Activated naive CD4-positive, alpha-beta T cell (primary cell): ENCODE measurements at places on chromosomes 2 and 18.

GRCh38 chr2:24409700-24410556, 49.6 kb upstream of the ITSN2 start:
- no peak for DNase-seq

DNA sequence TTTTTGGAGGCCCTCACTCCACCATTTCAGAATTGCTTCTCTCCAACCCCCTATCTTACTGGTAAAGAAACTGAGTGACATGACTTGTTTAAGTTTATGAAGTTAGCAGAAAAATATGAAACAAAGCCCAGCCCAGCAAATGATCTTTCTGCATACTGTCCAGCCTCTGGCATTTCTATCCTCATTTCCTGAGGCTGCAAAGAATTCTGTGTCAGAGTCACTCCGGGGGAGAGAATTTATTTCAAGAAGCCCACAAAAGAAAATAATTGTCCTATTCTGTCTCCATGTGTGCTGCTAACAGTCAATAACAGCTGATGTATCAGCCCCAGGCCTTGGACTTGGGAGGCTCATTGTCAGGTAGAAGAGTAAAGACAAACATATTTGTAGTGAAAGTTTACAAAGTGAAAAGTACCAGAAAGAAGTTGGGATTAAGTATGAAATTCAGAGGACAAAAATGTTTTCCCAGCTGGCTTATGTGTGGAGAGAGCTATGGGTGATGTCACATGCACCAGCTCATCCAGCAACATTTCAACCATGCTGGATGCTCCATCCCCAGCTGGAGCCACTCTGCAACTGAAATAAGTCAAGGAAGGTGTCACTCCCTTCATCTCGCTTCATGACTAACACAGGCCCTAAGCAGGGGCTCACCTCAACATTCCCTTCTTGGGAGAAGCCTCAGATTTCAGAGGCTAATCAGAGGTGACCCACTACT, 42.3 kb downstream of the TRABD2A start:
- DNase-seq = no peak

DNA sequence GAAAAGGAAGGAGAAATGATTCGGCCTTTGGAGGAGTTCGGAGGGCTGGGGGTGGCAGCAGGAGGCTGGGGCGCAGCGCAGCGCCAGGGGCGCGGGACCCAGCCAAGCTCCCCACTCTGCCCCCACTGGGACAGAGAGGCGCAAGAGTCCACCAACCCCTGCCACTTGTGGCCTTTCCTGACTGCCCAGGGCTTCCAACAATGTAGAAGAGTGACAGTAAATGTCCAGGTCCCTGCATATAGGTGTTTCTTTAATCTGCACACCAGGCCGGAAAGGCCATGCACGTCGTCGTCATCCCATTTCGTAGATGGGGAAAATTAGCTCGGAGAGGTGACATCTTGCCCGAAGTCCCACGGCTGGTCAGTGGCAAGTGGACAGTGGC, 96.6 kb downstream of the INHBB start:
- DNase-seq = no peak

DNA sequence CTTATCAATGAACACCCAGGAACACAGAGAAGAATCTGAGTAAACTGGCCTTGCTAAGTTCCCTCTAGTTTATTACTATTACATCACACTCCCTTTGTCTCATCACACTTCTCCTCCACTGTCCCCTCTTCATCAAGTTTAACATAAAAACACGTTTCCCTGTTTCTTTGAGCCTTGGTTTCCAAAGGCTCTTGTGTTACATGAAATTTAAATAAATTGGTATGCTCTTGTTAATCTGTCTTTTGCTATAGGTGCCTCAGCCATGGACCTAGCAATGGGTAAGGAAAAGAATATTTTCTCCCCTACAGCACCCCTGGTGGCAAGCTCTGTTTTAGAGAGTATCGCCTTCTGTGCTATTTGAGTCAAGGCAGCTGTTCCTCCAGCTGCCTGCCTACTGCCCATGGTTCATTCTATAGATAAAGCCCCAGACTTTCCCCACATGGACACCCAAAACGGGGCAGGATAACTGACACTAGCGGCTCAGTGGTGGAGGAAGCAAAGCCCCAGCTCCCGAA, 31.8 kb downstream of the TGIF1 start:
- DNase-seq = no peak

DNA sequence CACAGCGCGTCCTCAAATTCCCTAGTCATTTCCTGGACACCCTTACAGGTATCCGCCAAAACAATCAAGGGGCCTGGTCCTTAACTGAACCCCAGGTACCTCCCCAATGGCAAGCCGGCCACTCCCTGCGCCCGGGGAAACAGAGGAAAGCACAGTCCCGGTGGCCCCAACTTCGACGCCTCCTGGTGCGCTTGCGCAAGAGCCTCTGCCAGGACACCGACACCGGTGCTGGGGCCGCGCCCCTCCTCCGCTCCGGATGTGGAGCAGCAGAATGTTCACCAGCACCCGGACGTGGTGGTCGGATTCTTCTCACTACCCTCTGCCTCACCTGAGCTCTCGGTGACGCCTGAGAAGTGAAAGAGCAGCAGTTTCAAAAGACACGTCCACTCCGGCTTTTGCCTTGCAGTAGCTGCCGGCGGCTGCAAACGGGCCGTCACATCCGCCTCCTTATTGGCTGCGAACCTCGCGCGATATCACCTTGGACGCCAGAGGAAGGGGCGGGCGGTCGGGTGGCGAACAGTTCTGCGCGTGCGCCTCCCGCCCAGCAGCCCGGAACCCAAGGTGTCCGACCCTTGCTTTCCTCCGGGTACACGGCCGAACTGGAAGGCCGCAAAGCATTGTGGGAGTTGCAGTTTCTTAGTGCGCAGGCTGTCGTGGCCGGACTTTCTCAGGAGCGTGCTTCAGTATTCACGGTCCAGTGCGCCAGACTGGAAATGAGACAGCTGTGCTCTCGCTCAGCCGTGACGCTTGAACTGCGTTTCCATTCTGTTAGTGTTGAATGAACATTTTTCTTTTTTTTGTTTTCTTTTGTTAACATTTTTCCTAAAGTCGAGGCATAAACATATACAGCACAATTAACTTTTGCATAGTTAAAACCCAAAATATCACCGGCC, at the start of gene TXNDC9:
Gene TXNDC9 (minus strand): TSS at position 423 of the 893 bp plus-strand sequence. CDS start 3,123 bp downstream, outside the sequence.
- DNase-seq = peak; percentile 89

GRCh38 chr2:109402980-109403840, 210.6 kb downstream of the SEPTIN10 start:
- no peak for DNase-seq

DNA sequence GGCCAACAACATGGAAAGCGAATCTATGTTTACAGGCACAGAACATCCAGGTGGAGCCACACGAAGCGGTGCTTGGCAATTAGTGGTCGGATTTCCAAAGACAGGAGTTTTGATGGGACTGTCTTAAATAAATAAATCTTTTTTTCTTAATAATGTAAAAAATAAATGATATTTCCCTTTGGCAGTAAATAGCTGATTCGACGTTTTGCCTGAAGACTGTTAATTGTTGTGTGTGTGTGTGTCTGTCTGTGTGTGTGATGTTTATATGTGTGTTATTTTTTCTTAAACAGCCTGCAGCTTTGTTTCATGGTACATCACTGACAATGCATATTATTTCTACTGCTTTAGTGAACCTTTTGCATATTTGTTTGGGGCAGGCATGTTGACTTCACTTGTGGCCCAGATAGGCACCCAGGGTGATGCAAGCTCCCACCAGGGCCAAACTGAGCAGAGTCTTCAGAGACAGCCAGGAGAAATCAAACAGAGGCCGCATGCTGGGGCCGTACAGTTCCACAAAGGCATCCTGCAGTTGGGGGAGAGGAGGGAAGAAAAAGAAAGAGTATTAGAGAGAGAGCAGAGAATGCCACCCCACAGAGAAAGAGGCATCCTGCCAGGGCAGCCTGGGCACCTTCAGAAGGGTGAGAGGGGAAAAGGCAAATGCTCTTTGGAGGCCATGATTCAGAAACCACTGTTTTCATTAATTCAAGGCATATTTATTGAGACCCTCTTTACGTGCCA, 191.2 kb downstream of the BCL2 start:
- DNase-seq = no peak

DNA sequence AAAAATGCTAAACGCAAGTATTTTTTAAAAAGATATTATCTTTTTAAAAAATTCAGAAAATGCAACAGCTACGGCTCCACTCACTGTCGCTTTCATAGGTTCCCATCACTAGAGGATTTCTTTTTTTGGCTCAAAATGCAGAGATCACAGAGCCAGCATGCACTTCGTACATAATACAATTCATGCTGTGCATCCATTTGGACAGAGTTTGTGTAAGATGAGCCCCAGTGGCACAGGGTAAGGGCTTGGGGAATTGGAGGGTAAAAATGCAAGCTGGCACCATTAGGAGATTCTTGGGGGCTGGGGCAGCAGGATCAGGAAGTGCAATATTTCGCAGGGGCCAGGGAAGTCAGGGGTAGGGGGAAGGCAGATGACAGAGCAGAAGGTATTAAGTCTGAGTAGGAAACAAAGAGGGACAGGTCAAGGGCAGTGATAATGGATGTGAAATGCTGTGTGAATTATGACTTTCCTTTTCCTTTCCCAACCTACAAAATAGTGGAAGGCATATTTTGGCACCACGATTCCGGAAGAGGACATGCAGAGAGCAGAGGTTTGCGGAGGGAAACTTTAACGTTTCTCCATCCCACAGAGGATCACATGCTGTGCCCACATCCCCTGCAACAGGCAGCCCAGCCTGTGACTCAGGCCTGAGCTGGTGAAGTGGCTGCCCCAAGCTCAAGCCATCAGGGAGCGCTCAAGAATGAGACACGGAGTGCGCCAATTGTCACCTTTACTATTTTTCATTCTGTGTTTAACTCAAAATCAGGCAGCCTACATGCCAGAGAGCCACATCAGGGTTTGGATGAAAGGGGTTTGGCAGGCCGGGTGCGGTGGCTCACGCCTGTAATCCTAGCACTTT, 4.7 kb downstream of the CAPG start:
- peak; percentile 45 for DNase-seq

GRCh38 chr2:61647044-61647443, 108.9 kb upstream of the XPO1 start:
- no peak for DNase-seq

DNA sequence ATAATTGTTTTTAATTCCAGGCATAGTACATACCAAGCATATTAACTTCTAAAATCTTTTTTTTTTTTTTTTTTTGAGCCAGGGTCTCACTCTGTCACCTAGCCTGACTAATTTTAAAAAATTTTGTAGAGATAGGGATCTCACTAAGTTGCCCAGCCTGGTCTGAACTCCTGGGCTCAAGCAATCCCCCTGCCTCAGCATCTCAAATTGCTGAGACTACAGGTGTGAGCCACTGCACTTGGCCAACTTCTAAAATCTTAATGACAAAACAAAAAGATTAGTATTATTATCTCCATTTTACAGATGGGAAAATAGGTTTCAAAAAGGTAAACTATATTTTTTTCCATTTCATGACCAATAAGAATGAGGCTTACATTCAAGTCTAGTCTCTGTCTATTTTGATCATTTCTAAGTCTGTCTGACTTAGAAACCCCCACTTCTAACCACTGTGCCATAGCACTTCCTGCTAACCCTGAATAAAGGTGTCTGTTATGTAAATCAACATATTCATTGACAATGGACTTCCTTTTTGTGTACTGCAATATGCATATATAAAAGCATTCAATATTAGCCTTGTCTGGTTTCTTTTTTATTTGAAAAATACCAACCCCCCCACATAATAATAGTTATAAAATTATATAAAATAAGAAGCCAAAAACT, 28.7 kb upstream of the ZEB2 start:
- DNase-seq = no peak

- no peak for DNase-seq
Measured at GRCh38 chr2:39434233-39434897, 2.7 kb downstream of the MAP4K3 start.

DNA sequence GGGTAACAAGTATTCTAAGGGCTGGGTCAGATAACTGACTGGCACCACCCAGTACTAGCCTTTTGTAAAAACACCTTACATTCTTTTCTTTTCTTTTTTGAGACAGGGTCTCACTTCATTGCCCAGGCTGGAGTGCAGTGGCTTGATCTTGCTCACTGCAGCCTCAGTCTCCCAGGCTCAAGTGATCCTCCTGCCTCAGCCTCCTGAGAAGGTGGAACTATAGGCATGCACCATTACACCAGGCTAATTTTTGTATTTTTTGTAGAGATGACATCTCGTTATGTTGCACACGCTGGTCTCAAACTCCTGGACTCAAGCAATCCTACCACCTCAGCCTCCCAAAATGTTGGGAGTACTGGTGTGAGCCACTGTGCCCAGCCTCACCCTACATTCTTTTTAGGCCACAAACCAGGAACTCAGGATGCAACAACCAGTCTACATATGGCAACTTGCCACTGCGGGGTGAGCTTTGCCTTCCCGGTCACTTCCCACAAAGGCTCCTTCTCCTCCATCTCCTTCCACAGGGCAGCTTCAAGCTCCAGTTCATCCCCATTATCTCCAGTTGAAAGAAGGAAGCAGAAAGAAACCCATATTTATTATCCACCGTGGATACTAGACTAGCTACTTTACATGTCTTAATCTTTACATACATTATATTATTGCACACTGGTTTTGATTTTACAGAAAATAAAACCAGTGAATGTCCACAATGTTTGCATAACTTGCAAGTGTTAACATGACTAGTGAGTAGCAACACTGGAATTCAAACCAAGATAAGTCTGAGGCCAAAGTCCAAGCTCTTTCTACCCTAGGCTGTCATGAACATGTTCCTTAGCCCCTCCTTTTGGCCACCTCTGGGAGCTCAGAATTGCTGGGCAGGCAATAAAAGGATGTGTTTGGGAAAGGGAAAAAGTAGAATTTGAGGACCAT, 23.7 kb upstream of the AP1S3 start:
- no peak for DNase-seq

DNA sequence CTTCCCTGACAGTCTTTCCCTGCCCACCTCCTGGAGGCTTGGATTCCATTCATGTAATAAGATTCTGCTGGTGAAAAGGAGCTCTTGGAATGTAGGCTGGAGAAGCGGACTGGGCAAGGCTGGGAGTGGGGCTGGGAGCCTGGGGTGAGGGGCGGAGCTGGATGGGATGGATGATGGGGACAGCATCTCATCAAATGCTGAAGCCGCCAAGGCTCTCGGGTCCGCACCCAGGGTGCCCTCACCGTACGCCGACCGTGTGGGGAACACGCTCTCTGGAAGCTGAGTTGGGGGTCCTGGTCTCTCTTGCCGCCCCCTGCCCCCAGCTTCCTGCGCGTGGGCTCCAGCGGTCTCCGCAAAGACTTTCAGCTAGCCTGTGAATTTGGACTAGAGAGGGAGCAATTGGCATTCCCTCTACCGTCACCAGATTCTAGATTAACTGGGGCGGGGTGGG, 9.1 kb downstream of the RAX start:
- DNase-seq = no peak

GRCh38 chr18:49858309-49859020, 45.1 kb upstream of the ACAA2 start:
- DNase-seq = peak; percentile 44

DNA sequence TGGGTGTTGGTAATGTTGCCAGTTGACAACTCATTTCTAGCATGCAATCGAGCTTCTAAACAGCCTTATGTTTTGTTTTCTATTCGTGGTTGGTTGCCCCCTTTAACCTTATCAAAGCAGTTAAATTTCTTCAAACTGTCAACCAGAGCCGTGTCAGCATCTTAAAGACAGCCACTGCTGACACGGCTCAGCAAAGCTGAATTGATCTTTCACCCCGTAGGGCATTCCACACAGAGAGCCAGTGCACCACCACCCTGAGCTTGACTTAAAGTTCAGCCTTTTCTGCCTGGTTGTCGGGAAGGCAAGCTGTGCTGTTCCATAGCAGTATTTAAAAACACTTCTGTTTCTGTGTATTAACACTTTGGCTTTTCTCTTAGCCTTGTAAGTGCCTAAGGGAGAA, 355.0 kb upstream of the CHST9 start:
- no peak for DNase-seq

GRCh38 chr2:100109986-100110613, 32.3 kb downstream of the AFF3 start:
- DNase-seq = no peak
